Activated T-cell treated with anti-CD3 and anti-CD28 coated beads, Interleukin-2, amount 50 U/mL, for 1 hour (primary cell): ENCODE measurements at places on chromosomes 7 and 10.

DNA sequence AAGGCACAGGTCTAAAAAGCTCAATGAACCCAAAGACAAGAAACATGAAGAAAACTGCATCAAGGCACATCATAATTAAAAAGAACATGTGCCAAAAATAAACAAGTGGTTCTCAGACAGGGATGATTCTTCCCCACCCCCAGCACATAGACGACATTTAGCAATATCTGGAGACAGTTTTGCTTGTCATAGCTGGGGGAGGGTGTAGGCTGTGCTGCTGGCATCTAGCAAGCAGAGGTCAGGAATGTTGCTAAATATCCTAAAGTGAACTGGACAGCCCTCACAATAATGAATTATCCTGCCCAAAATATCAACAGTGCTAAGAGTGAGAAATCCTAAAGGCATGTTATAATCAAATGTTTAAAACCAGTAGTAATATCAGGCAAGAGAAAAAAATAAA, 122.6 kb downstream of the MICU1 start:
- no peak for DNase-seq

- DNase-seq = no peak
Measured at GRCh38 chr7:74266191-74266963, 12.2 kb upstream of the RFC2 start.

DNA sequence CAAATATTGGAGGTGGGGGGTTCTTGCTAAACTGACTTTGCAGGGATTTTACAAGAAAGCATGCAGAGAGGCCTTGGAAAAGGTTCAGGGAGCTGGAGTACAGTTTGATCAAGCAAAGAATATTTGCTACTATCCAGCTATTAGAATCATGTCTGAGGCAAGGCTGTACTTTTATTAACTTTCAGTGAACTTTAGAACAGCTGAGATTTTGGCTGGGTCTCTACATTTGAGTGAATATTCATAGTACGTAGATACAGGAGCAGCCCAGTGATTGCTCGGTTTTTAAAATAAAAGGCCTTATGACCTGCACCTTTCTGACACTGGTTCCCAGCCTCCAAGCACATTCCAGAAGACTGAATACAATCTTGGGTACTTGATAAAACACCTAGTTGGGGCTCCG, 496.8 kb upstream of the AKR1E2 start:
- no peak for DNase-seq

GRCh38 chr10:30583778-30584415, 45.7 kb downstream of the LYZL2 start:
- DNase-seq = no peak
